ENCODE measurements at places on chromosomes 5 and 9. TPM values are rescaled to one million over a fixed set of nuclear protein-coding genes. Genes with fewer than 3 reads are reported as not detected.

Gene PCDHGC3
- 90.6 TPM for total RNA-seq

Gene SUB1
- 179 TPM for total RNA-seq

Gene PCDHB2
- total RNA-seq = 2.3 TPM

Gene DAB2
- total RNA-seq = 96.8 TPM

Gene NAIF1
- total RNA-seq = 6.0 TPM

Gene SEMA4D
- total RNA-seq = 10.0 TPM

Gene BSPRY
- total RNA-seq = 0.14 TPM

DNA sequence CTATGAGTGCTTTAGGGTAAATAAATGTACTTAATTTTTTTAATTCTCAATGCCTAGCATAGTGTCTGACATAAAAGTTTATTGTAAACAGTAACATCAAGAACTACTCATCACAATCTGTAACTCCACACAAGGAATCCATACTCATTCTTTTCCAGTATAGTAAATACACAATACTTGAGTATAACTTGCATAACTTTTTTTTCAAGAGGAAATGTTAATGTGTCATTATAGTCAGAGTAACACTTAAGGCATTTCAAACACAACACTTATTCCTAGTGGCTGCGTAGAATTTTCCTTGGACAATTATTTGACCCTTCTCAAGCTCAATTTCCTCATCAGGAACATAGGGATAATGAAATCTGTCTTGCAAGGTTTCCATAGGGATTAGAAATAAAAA lies 584.3 kb downstream of the CAAP1 start:
- no peak for DNase-seq

- no peak for DNase-seq
Observed at GRCh38 chr5:171692107-171692506, 93.5 kb upstream of the SMIM23 start.

DNA sequence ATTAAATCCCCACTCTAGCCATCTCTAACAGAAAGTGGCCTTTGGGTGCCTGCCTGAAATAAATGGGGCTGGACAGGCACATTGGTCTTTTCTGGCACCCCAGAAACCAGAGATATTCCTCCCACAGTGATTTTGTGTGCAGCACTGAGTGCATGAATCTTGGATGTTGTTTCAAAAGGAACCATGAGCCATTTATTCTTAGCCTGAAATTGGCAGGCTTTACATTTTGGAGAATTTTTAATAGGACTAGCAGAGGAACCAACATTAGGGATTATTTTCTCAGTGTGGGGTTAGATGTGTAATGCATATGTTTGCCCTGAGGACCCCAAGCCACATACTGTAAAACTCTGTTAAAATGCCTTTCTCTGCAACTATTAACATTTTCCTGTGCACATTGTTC lies 451.3 kb downstream of the NFIB start:
- no peak for DNase-seq

GRCh38 chr9:87034841-87035240 lies 87.5 kb upstream of the GAS1 start:
- no peak for DNase-seq

GRCh38 chr9:78563269-78563668 lies 266.3 kb downstream of the PSAT1 start:
- no peak for DNase-seq

DNA sequence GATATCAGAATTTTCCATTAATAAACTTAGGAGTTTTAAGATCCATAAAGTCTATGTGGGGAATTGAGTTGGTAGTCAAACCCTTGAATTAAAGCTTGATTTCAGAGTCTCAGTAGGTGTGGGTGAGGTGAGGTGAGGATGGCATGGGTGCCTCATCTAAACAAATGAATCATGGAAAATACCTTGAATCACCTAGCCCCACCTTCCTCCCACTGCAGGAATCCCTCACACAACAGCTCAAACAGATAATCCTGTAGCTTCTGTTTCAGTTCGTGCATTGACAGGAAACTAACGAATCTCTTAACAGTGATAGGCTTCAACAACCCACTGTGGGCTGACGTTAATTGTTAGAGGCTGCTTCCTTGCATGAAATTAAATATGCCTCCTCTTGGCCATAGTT lies 185.0 kb downstream of the SREK1 start:
- no peak for DNase-seq

DNA sequence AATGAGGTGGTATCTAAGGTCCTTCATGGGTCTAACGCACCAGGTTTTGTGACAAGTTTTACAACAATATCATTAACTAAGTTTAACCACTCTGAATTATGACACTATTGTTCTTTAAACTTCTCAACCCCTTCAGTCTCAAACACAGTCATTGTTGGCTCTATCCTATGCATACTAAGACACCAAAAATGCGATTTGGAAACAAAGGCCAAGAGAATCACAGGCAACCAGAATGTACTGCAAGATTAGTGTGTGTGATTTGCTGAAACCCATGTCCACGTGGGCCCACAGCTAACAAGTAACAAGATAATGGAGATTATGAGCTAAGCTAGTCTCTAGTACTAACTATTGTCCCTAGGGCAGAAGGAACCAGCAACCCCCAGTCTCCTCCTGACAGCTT lies 142.2 kb upstream of the RANBP3L start:
- DNase-seq = no peak

- peak; percentile 64 for DNase-seq
Observed at GRCh38 chr9:93107151-93107824, 11.3 kb downstream of the CARD19 start.

DNA sequence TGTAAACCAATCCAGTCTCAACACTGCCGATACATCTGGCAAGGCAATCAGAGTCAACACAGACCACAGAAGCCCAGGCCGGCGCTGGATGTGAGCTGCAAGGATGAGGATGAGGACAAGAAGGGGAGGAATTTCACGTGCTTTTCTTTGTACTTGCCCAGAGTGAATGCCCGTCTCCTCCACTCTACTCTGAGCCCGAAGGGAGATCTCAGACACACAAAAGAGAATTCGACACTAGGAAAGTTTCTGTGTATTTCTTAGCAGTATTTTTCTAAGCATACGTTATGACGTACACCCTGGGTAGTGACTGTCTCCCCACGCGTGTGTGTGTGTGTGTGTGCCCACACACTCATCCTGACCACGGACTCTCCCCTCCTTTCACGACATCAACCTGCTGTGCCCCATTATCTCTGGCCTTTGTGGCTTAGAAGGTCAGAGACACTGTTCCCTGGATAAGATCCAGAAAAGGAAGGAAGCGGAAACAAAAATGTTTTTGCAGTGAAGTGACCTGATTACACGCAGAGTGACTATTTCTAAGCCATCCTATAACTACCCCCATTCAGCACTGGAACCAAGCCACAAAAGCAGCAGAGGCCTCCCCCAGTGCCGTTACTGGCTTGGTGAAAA lies 227.3 kb upstream of the DAPK1 start:
- DNase-seq = no peak

DNA sequence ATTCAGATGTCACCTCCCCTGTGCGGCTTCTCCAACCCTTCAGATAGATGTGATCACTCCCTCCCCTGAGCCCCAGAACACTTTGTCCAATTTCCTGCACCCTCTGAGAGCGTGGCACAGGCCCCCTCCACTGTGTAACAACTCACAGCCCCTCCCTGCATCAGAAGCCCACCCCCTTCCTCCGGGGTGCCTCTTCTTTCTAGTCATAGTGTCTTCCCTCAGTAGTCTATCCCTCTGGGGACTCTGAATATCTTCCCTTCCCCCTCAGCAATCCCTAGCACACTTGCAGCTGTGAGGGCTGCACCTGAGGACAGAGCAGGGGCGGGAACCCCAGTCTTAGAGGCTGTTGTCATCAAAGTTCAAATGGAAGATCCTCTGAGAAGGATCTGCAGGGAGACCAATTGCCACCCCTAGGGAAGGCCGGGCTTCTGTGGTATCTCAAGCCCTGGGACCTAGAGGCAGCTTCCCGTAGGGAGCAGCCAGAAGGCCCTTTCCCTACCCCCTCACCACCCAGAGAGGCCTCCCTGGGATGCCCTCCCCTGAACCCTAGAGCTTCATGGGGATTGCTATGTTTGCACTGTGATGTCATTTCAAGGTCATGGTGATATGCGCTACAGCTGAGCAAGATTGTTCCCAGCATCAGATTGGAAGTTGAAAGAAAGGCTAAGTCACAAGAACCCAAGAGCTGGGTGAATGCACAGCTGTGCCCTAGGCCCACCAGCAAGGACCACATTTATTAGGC lies 70.7 kb downstream of the THBS4 start:
- DNase-seq = no peak

DNA sequence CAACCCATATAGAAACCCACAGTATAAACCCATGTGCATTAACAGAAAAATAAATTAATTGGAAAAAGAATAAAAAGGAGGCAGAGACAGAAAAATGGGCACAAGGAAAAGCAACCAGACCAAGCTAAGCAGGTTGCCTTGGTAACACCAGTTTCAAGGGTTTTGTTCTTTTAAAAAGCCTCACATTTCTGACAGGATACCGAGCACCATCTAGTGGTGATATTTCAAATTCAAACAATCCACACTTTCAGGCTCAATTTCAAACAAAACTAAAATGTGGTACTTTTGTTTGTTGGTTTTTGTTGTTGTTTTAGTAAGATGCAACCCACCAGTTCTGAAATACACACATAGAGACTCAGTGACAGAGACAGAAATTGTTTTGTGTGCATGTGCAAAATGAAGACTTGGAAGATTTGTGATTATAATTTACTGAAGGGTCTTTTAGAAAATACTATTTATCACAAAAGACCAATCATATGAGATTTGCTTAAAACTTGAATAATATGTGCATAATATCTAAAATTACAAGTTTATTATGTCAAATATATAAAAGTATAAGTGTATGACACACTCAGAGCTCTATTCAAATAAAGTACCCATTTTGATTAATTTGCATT lies 318.2 kb downstream of the SLCO4C1 start:
- no peak for DNase-seq

- DNase-seq = no peak
Observed at GRCh38 chr5:174239718-174240117, 194.2 kb downstream of the NSG2 start.

DNA sequence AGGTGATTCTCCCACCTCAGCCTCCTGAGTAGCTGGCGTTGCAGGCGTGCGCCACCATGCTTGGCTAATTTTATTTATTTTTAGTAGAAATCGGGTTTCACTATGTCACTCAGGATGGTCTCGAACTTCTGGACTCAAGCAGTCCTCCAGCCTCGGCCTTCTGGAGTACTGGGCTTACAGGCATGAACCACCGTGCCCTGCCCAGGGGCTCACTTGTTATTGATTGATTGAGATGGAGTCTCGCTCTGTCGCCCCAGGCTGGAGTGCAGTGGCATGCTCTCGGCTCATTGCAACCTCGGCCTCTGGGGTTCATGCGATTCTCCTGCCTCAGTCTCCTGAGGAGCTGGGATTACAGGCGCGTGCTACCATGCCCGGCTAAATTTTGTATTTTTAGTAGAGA lies 1.6 kb downstream of the HSPA4 start:
- no peak for DNase-seq
